ENCODE measurements at places on chromosomes 12 and 14.

DNA sequence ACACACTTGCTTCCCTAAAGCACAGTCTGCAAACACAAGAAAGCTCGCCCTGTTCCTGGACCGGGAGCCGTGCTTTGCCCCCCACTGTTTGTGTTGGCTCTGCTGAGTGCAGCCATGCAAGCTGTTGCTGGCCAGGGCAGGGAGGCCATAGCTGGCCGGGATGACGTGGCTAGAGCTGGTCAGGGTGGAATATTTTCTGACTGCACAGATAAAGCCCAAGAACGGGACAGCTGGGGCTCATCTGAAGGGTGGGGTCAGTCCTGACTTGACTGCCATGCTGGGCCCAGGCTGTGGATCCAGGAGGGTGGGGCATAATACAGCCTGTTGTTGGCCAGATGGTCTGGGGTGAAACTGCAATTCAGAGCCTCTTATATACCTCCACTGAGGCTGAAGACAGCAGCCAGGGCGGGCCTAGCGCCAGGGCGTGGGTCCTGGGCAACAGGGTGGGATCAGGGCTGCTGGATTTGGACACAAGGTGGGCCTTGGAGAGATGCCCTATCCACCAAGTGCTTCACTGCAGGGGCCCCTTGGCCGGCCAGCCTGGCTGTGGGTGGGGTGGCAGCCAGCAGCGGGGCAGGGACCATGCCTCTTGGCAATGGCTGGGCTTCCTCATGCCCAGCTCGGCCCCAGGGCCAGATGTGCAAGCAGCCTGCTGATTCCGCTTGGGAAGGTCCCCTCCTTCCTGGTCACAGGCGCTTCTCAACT, 14.8 kb downstream of the KMT5A start:
- DNase-seq: no peak

DNA sequence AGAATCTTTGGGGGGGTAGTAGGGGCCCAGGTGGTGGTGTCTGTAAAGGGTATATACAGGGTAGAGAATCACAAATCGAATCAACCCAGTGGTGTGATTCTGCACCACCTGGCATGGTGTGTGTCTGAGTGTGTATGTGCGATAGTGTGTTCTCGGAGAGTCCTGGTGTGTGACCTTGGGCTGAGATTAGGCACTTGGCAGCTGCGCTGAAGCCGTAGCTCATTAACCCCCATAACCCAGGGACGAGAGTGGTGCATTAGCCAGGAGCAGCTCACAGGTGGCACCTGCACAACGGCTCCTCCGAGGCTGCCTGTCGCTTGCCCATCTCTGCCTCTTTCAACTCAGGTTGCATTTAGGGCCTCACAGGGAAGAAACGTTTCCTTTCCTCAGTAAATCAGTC, 15.6 kb upstream of the TESC start:
- DNase-seq: no peak

GRCh38 chr12:19054035-19054434, 75.5 kb upstream of the PLEKHA5 start:
- no peak for DNase-seq

DNA sequence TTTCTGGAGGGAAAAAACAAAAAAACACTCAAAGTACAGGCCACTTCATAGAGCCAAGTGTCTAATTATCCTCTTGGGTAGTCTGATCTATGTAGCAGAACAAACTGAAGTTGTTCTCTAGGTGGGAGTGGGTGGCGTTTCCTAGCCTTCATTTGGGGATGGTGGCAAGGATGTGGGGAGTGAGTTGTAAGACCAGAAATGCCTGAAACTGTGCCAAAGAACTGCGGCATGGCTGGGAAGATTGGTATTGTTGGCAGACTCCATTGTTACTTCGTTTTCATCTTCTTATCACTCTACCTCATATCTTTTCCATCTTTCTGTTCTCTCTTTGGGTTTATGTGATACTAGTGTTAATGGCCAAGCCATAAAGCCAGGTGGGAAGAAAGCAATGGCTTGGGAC, 177.3 kb upstream of the DDHD1 start:
- no peak for DNase-seq

GRCh38 chr12:110117956-110118685, 6.0 kb upstream of the IFT81 start:
- DNase-seq: no peak

- no peak for DNase-seq
Measured at GRCh38 chr12:79058342-79058741, 193.8 kb downstream of the SYT1 start.

GRCh38 chr14:85535321-85535720, 5.4 kb downstream of the FLRT2 start:
- no peak for DNase-seq

GRCh38 chr12:31517994-31518393, 72.9 kb downstream of the DENND5B start:
- no peak for DNase-seq

- DNase-seq: peak; percentile 51
Measured at GRCh38 chr14:65229748-65230728, 127.7 kb upstream of the MAX start.

DNA sequence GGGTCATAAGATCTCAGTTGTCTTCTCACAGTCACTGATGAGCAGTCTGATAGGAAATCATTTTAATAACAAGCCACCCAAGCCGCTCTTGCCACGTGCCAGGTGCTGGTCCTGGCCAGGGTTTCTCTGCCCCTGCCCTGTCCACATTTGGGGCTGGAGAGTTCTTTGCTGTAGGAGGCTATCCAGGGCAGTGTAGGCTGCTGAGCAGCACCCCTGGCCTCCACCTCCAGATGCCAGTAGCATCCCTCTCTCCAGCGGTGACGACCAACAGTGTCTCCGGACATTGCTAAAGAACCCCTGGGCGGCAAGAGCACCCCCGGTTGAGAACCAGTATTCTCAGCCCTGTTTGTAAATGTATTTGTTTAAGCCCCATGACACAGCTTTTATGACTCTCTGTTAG, 243.7 kb downstream of the GLT1D1 start:
- no peak for DNase-seq

- no peak for DNase-seq
Measured at GRCh38 chr14:61451891-61452400, 130.6 kb downstream of the PRKCH start.

GRCh38 chr12:111056618-111057521, 136.5 kb upstream of the MYL2 start:
- peak; percentile 33 for DNase-seq

- no peak for DNase-seq
Measured at GRCh38 chr14:74982661-74983060, 20.1 kb upstream of the EIF2B2 start.

DNA sequence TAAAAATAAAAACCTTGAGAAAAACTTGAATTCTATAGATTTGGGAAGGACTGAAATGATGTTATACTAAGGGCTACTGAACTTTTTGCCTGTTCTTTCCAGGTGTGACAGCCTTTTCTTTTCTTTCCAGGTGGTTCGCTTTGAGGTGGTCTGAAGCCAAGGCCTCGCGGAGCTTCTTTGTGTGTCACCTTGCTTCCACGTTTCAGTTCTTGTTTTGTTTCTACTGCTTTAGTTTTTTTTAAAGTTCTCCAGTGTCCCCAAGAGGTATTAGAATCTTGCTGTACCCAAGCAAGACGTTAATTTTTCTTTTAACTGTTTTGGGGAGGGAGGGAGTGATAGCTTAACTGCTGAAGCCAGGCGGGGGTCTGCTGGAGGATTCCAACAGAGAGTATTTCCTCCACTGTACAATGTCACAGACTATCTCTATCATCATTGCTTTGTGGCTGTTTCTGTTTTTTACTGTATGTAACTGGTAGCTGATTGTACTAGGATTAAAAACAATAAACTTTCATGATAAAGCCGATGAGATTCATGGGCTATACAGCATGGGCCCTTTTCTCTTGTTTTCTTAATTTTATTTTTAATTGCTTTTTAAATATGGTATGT, 40.2 kb downstream of the PROX2 start:
- no peak for DNase-seq

DNA sequence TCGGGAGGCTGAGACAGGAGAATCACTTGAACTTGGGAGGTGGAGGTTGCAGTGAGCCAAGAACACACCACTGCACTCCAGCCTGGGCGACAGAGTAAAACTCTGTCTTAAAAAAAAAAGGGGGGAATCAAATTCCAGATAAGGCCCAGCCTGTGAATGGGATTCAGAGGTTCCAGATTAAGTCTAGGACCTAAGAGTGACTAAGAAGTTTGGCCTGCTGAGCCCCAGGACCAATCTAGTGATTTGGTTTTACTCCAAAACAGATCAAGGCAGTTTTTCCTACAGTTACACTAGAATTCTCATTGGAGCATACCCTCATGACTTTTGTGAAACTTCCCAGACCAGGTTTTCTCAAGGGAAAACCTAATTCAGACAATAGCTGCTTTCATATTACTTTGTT, 22.8 kb downstream of the EXOC5 start:
- DNase-seq: no peak

- DNase-seq: peak; percentile 27
Measured at GRCh38 chr14:65243766-65244442, 141.6 kb upstream of the MAX start.

- DNase-seq: no peak
Measured at GRCh38 chr14:91841065-91841464, 26.3 kb downstream of the TC2N start.

GRCh38 chr12:92604786-92605185, 98.0 kb upstream of the PLEKHG7 start:
- DNase-seq: no peak

- DNase-seq: no peak
Measured at GRCh38 chr12:53674977-53675700, 744 bp downstream of the ATP5MC2 start.

DNA sequence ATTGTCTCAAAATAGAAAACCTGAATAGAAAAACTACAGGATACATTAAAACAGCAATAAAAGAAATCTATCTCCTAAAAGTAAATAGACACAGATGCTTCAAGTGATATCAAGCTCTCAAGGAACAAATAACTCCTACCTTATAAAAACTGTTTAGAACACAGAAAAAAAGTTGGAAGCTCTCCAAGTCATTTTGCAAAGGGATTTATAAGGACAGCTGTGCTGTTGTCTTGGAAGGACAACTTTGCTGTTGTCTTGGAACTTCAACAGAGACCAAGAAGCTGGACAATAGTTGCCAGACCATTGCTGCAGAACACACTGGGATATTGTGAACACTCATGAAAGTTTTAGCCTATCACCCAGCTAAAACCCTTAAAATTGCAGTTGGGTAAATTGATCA, 780.7 kb downstream of the FLRT2 start:
- no peak for DNase-seq

- DNase-seq: no peak
Measured at GRCh38 chr12:66808606-66809005, 129.7 kb upstream of the GRIP1 start.

GRCh38 chr12:132414634-132415326, 75.2 kb upstream of the FBRSL1 start:
- peak; percentile 74 for DNase-seq

GRCh38 chr12:65232476-65233077, 45.9 kb upstream of the MSRB3 start:
- DNase-seq: no peak

DNA sequence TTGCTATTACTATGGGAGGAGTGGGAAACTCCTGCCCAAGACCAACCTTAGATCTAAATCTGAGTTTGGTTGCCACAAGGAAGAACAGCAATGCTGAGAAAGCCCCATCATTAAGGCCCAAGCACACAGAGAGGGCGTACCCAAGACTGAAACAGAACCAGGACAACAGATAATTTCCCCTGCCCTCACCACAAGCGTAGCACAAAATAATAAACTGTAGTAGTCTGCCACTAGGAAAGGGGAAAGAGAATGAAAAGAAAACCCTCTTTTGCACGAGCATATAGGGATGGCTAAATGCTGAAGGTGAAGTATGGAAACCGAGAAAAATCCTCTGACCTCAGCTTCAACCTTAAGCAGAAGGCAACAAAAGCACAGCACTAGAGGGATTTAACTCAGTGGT, 76.5 kb upstream of the DHRS4 start:
- no peak for DNase-seq

DNA sequence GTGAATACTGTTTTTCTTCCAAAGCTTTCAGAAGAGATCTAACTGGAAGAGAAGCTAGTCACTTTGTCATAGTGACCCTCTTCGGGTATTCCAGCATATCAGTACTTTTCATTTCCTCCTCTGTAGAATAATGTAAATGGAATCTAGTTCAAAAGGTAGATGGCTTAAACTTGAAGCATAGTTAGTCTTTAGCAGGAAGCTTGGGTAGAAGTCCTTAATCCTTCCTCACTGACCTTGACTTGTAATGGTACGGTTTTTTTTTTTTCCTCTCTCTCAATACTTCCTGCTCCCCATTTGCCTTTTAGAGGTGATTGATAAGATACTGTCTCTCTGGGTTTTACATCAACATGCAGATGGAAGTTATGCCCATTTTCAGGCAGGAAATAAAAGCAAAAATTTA, 1.7 kb downstream of the FBXO34 start:
- DNase-seq: no peak

DNA sequence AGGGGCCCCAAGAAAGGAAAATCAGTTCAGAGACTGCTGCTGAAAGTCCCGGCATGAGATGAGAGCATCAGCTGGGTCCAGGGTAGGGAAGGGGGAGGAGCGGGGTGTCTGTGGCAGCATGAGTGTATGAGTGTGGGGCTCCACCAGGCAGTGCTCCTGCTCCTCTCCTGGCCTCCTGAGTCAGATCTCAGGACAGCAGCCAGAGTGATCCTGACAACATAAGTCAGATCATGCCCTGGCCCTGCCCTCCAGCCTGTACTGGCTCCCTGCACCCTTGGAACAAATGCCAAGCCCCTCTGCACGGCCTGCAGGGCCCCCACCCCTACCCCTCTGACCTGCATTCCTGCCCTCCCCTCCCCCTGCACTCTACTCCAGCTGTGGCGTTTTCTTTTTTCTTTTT, 24.2 kb upstream of the LRP1-AS start:
- DNase-seq: no peak

DNA sequence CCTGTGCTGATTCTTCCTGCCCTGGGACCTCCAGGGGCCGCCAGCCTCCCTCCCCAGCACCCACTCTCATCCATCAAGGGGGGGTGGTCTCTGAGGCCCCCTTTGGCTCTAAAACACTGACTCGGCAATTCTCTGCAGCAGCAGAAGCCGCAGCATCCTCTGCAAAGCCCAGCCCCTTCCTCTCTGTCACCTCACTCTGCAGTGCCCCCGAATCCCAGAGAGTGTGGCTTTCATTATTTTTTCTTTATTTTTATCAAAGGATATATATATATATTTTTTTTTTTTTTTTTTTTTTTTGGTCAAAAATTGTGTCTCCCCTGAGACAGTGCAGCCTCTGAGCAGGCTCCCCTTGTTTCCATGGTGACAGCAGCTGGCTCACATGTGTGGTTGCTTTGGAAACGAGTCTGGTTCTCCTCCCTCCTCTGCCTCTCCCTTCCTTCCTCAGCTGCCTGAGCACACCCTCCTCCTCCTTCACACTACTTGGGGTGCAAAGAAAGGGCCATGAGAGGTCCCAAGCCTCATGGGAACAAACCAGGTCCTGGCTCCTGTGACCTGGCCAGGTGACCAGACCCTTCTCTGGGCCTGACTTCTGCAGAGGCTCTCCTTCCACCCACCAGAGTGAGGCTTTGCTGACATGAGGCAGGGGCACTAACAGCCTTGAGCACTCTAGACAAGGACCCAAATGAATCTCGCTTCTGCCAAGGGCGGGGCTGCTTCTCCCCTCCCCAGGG, 100.5 kb downstream of the LRRC74A start:
- DNase-seq: peak; percentile 92

DNA sequence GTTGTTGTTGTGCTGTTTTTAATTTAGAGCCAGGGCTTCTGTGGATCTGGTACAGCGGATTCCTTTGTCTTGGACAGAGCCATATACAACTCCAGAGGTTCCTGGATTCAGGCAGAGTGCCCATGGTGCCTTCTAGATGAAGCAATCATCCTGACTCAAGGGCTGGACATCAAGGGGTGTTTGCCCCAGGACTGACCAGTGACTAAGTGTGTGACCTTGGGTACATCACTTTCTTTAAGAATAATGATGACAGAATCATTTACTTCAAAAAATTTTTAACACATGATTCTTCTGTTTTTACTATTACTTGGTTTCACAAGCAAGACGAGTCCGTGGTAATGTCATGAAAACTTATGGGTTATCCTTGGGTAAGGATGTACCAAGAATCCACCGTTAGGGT, 397.3 kb downstream of the ZFP36L1 start:
- DNase-seq: no peak
